ENCODE measurements at places on chromosomes 4 and X.

DNA sequence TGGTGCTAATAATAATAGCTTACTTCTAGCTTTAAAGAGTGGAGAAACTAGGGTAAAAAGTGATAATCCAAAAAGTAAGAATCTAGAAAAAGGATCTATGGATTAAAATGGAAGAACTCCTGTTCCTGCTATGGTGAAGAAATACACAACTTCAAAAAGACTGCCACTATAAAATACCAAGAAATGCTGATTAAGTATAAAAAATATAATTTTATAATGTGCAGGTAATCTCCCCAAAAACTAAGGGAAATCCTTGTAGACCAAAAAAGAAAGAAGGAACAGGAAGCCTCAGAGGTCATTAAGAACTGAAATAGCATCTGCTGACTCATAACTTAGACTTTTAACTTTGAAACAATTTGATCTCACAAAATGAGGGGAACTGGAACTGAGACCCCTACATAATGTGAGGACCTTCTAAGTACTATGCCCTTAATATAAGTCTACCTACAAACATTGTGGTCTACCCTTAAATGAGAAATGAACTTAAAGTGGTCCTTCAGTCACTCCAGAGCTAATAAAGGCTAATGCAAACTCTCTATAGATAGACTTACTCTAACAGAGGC lies 50.6 kb upstream of the SRPX start:
- no peak for DNase-seq

- DNase-seq, result no peak
Measured at GRCh38 chr4:175139205-175139604, 221.0 kb downstream of the ADAM29 start.

DNA sequence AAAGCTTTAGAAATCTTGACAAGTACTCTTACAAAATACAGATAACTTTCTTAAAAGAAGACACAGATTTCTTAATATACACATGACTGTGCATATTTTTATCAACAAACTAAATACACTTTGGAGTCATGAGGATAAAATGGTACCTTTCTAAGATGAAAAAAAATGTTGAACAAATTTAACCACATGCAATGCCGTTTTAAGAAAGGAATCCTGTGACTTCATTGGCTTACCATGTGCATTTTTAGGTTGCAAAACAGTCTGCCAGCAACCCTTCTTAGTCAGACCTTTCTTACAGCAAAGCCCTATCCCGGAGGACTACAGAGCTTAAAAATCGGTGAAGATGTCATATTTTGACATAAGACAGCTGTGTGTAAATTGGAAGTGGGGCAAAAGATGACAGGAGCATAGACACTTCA lies 51.7 kb downstream of the GASK1B start:
- no peak for DNase-seq

DNA sequence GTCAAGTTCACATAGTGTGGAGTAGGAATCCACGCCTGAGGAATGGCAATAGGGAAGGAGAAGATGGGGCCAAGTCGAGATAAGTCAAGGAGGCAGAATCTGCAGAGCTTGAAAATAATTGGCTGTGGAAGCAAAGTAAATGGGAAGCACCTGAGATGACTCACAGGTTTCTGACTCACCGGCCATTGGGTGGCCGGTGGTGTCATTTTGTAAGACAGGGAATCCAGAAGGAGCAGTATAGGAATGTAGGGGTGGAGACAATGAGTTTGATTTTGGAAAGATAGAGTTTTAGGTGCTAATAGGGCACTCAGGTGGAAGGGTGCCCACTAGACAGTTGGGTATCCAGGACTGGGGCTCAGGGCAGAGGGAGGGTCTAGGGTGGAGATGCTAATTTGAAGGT lies 201.0 kb upstream of the MAMLD1 start:
- no peak for DNase-seq

DNA sequence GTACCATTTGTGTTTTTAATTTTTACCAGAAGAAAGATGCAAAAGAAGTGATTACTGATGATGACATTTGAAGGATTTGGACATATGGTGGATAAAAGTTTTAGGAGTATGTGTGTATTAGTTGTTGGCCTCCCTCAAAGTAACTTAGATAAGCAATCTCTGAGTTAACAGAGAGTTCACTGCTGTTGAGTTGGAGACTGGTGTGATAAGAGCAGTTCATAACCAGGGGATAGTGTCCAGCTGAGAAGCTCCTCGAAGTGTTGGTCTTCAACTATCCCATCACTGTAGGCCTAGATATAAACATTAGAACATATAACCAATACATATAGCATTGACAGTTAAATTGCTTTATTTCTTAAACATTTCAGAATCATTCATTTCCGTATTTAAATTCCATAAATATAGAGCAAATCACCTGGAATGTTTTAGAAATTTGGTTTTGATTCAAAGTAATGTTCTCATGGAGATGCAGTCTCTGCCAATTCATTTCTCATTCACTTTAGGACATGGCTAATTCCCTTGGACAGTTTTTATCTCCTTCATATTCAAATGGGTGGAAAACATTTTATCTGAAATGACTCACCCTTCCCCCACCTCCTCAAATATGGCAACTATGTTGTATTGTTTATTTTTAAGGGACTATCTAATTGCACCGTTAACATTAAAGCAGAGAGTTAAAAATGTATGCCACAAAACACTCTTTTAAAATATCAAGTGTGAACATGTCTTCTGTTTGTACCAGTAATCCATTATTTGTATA lies 136.8 kb upstream of the SLC4A4 start:
- DNase-seq, result no peak

DNA sequence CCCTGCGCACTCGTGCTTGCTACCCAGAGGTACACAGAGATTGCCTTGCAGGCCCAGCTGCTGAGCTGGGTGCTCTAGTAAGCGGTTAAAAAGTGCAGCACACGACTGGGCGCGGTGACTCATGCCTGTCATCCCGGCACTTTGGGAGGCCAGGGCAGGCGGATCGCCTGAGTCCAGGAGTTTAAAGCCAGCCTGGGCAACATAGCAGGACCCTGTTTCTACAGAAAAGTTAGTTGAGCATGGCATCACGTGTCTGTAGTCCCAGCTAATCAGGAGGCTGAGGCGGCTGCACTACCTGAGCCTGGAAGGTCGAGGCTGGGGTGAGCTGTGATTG lies 5.5 kb downstream of the UVSSA start:
- no peak for DNase-seq

- DNase-seq, result no peak
Measured at GRCh38 chrX:19893727-19894126, 6.3 kb upstream of the SH3KBP1 start.

- no peak for DNase-seq
Measured at GRCh38 chr4:10405672-10406071, 51.6 kb downstream of the ZNF518B start.

GRCh38 chr4:150784305-150784704 lies 202.4 kb downstream of the MAB21L2 start:
- no peak for DNase-seq

GRCh38 chrX:57821703-57822387 lies 88.4 kb downstream of the ZXDA start:
- no peak for DNase-seq

GRCh38 chr4:175411251-175411650 lies 400.8 kb downstream of the GPM6A start:
- DNase-seq, result no peak

- no peak for DNase-seq
Measured at GRCh38 chr4:86544310-86544966, 49.7 kb upstream of the PTPN13 start.

DNA sequence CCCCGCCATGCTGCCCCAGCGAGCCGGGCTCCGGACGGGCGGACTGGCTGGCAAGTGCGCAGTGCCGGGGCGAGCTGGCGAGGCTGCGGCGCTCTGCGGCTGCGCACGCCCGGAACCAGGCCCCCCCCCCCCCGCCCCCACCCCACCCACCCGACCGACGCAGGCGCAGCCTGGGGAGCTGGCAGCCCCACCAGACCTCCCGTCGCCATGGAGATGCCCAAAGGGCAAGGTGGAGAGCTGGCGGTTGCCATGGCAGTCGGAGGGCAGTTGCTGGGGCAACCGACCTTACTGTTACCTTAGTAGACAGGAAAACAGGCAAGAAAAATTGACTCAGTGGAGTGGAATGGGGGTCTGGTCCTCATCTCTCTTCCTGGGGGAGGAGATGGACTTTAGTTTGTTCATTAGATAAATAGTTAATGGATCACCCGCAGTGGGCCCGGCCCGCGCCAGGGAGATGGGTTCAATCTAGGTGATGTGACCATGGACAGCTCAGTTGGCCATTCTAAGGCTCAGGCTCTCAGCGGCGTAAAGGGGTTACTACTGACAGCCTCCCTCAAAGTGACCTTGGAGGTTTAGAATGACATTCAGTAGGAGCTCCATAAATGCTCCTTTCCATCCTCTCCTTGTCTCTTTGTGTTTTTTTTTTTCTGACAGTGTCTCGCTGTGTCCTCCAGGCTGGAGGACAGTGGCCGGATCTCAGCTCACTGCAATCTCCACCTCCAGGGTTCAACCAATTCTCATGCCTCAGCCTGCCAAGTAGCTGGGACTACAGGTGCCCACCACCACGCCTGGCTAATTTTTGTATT lies at the start of gene PCSK1N:
Gene PCSK1N (minus strand): TSS at position 87 of the 806 bp plus-strand sequence. CDS start 78 bp downstream, at position 9.
- DNase-seq, result no peak

- no peak for DNase-seq
Measured at GRCh38 chr4:77619408-77619807, 13.8 kb downstream of the CXCL13 start.

DNA sequence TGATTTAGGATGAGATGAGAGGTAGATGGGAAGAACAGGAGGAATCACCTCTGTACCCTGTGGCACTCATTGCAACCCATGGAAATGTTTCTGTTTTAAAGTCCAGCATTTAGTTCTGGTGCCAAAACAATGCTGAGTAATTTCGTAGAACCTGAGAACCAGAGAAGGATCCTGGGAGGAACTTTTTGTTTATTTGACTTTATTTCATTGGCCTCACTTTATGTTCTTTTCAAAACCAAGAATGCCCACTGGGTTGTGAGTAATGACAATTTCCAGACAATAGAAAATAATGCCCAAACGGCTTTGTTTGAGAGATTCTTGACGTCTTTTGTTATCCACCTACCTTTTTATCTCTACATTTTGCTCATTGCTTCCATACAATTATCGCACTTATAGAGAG lies 111.3 kb downstream of the SHROOM3 start:
- no peak for DNase-seq

- DNase-seq, result no peak
Measured at GRCh38 chr4:40170588-40170987, 26.2 kb upstream of the RHOH start.

- DNase-seq, result no peak
Measured at GRCh38 chrX:103356130-103356798, at the start of gene TCEAL9. TCEAL9 (plus strand) TSS chrX:103356506; CDS start chrX:103357685, 1,179 bp downstream.

DNA sequence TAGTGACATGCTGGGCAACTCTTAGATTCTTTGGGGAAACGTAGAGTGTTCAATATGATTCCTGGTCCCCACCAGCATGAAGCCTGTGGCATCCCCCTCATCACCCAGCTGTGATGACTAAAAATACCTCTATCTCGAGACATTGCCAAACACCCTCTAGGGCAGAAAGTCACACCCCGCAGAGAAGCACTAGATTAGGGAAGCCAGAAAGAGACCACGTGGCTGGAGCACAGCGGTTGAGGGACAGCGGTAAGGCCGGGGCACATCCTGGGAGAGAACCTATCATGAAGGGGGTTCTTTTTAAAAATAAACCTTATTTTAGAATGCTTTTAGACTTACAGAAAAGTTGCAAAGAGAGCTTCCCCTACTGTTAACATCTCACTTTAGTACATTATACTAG lies 11.0 kb downstream of the FAT1 start:
- no peak for DNase-seq

- DNase-seq, result no peak
Measured at GRCh38 chr4:74327762-74328161, 19.5 kb downstream of the EPGN start.

DNA sequence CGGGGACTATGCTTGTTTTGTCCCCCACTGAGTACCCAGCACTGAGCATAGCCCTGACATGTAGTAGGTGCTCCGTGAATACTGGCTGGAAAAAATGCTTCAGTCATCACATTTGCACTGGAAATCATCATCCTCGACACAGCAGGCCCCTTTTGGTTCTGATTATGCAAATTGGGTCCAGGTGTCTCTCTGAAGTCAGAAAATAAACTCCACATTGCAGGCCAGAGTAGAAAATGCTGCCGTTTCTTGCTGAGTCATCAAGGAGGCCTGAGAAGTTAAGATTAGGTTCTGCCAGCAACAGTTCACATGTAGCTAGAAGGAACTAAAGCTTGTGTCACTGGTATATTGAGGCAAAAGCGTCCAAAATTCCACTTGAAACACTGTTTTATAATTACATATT lies 15.0 kb upstream of the STK32B start:
- no peak for DNase-seq

Measured in occipital lobe (tissue), 3 donors.